ENCODE measurements at places on chromosomes 6 and 20. TPM values are rescaled to one million over a fixed set of nuclear protein-coding genes. Genes with fewer than 3 reads are reported as not detected.

POU5F1 gene
- total RNA-seq = 2.3 TPM

CDSN gene
- 1.2 TPM for total RNA-seq

CRIP3 gene
- 0.50 TPM for total RNA-seq

FILIP1 gene
- under 0.01 TPM for total RNA-seq

BANF2 gene
- not detected for total RNA-seq

EGFL8 gene
- 0.50 TPM for total RNA-seq

ABCC10 gene
- 32.0 TPM for total RNA-seq

CSNK2B gene
- total RNA-seq = 186 TPM

FOXO3 gene
- 53.5 TPM for total RNA-seq

CAGE1 gene
- 0.14 TPM for total RNA-seq

SLC22A2 gene
- not detected for total RNA-seq

TCP11 gene
- total RNA-seq = not detected

EFCAB8 gene
- 0.47 TPM for total RNA-seq

TCF15 gene
- not detected for total RNA-seq

IL17F gene
- total RNA-seq = not detected

PDE7B gene
- total RNA-seq = 0.50 TPM

ACSS1 gene
- total RNA-seq = 3.5 TPM

RAB22A gene
- 24.7 TPM for total RNA-seq

MRPS18B gene
- total RNA-seq = 89.5 TPM

C4A gene
- total RNA-seq = 8.7 TPM

DACT2 gene
- total RNA-seq = not detected

EYA2 gene
- total RNA-seq = 0.24 TPM

MOG gene
- not detected for total RNA-seq

ZNF318 gene
- total RNA-seq = 14.8 TPM

TRIM31 gene
- total RNA-seq = not detected

ADGB gene
- total RNA-seq = not detected

MAS1 gene
- total RNA-seq = not detected

CYP39A1 gene
- total RNA-seq = 1.8 TPM

SCUBE3 gene
- total RNA-seq = under 0.01 TPM

BTNL2 gene
- not detected for total RNA-seq

MEP1A gene
- not detected for total RNA-seq

ANKEF1 gene
- total RNA-seq = 4.8 TPM

PDYN gene
- not detected for total RNA-seq

COQ3 gene
- 4.3 TPM for total RNA-seq

PIGT gene
- total RNA-seq = 31.0 TPM

CCN2 gene
- 225 TPM for total RNA-seq

EPPIN gene
- not detected for total RNA-seq

AIF1 gene
- total RNA-seq = not detected

SRF gene
- total RNA-seq = 41.2 TPM

EEF1A2 gene
- 0.33 TPM for total RNA-seq

LY6G6C gene
- not detected for total RNA-seq

PLEKHG1 gene
- 63.2 TPM for total RNA-seq

ZHX3 gene
- 39.7 TPM for total RNA-seq

KATNA1 gene
- 19.3 TPM for total RNA-seq

KCNK16 gene
- not detected for total RNA-seq

TSBP1 gene
- not detected for total RNA-seq

SYTL3 gene
- total RNA-seq = 1.5 TPM
